ENCODE measurements at places on chromosomes 16 and 17.

GRCh38 chr16:23195366-23195978, 12.9 kb downstream of the SCNN1G start:
- no peak for DNase-seq

GRCh38 chr16:935684-936083, 35.1 kb downstream of the LMF1 start:
- no peak for DNase-seq

GRCh38 chr16:70687102-70687511, 1.3 kb upstream of the MTSS2 start:
- no peak for DNase-seq

GRCh38 chr16:74100395-74101326, 196.0 kb upstream of the PSMD7 start:
- no peak for DNase-seq

GRCh38 chr16:85858984-85859817, 39.8 kb upstream of the IRF8 start:
- DNase-seq, result no peak

- no peak for DNase-seq
Observed at GRCh38 chr16:3025032-3026002, 1.5 kb downstream of the THOC6 start.

- no peak for DNase-seq
Observed at GRCh38 chr17:83041305-83041704, 38.1 kb upstream of the METRNL start.

- no peak for DNase-seq
Observed at GRCh38 chr17:66635386-66636045, 199.4 kb upstream of the CACNG5 start.
